ENCODE measurements at places on chromosomes 5 and 9.

GRCh38 chr9:127365461-127365860 lies 31.5 kb upstream of the SLC2A8 start:
- DNase-seq = no peak

DNA sequence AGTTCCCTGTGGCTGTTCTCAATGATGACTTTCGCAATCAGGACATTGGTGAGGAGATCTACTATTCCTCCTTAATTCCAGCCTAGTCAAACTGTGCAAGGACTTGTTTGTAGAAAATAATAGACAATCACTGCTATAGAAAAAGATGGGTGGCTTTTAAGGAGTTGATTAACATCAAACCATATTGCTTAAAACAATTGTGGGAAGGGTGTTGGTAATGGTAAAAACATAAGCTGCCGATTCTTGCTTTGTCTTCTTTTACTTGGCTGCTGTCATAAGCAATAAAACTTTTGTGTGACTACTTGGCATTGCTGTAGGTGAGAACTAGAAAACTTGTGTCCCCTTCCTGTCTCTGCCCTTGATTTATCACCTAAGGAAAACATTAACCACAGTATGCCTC lies 561.2 kb upstream of the SEMA6A start:
- no peak for DNase-seq

- no peak for DNase-seq
Measured at GRCh38 chr9:83512621-83513020, 25.6 kb downstream of the FRMD3 start.

DNA sequence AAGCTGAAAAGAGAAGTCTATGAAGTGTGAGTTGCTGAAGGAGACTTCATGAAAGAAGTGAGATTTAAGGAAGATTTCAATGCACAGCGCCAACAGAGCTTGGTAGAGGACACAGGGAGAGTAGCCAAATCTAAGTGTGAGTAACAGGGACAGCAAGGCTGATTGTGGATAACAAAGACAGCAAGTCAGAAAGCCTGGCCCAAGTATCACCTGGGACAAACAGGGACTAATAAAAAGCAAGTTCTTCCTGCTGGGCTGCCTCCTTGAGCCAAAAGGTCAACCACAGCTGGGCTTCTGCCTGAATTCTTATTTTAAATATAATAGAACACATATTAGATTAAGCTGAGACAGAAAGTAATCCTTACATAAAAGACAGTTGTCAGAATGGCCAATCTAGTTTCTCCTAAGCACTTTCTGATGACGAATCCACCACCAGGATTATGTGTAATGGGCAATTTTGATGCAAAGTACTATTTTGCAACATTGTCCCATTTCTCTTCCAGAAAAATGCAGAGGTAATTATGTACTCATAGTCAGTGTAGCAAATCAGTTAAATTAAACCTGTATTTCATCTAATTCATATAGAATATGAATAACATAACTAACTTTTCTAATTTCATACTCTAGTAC lies 73.8 kb downstream of the MAPKAP1 start:
- no peak for DNase-seq

DNA sequence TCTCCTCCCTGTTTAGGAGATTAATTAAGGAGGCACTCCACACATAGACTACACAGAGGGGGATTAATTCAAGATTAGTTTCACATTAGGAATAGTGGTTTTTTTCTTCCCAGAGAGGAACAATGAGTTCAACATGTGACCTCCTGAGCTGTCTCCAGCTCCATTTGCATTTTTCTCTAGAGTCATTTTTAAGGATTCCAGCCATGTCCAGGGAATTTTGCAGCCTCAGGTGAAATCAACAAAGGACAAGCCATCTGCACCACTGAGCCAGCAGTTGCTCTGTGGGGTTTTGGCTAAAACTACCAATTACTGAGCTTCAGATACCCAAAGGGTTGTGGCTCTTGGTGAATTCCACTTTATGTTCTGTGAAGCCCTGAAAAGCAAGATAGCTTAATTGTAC lies 258.5 kb upstream of the PPP1R2B start:
- DNase-seq = no peak

- no peak for DNase-seq
Measured at GRCh38 chr9:33130961-33131789, 36.0 kb downstream of the B4GALT1 start.

- DNase-seq = no peak
Measured at GRCh38 chr5:134029156-134029555, 24.4 kb upstream of the VDAC1 start.

GRCh38 chr9:105278751-105279150 lies 34.3 kb downstream of the SLC44A1 start:
- no peak for DNase-seq

DNA sequence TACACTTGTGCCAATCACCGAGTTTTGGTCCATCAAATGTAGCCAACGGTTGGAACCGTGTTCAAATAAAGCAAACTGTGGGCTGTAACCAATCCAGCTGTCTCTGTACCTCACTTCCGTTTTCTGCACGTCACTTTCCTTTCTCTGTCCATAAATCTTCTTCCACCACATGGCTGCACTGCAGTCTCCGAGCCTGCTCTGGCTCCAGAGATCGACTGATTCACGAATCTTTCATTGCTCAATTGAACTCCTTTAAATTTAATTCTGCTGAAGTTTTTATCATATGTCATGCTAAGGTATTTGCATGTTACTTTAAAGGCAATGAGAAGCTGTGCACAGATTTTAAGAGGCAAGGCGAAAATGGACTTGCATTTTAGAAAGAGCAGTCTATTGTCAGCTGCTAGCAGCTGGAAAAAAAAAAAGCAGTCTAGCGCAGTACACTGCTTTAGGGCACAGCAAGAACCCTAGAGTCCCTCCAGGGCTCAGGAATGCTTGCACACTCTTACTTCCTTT lies 13.2 kb downstream of the TTC39B start:
- DNase-seq = no peak

GRCh38 chr5:1718669-1719068 lies 81.0 kb downstream of the MRPL36 start:
- no peak for DNase-seq

- DNase-seq = no peak
Measured at GRCh38 chr9:94934816-94935328, 208.4 kb downstream of the AOPEP start.

DNA sequence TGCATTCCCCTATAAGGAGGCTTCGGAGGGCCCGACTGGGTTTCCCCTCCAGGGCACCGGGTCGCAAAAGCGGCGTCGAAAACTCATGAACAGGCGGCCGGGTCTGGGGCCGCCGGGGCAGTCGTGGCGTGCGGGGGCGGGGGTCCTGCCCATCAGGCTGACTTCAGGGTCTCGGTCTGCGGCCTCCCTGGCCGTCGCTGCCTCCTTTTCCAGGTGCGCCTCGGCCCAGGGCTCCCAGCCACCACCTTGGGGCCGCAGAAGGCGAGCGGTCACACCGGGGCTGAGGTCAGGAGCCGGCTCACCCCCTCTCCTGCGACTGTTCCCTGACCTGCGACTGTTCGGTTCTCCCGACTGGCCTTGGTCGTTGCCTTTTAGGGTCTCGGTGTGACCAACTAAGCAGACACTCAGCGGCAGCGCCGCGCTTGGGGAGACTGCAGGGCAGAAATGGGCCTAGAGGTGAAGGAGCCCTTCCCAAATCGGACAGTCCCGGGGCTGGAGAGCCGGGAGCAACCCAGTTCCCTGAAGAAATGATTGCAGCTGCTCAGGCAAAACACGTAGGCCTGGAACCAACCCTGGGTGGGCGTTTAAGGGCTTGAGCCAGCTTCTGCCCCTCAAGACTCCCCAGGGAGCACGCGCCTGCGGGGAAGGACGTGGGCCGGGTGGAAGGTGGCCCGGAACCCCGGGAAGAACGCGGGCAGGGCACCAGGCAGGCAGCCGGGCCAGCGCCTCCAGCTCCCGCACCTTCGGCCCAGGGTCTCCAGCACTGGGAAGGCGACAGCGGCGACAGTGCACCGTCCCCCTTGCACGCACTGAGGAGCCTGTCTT lies 11.2 kb downstream of the IRX2 start:
- no peak for DNase-seq

- no peak for DNase-seq
Measured at GRCh38 chr9:69299826-69300225, 25.2 kb upstream of the ENTREP1 start.

- DNase-seq = no peak
Measured at GRCh38 chr9:133979273-133979920, 12.7 kb downstream of the VAV2 start.

- DNase-seq = no peak
Measured at GRCh38 chr5:72687288-72687687, 129.2 kb upstream of the TNPO1 start.

DNA sequence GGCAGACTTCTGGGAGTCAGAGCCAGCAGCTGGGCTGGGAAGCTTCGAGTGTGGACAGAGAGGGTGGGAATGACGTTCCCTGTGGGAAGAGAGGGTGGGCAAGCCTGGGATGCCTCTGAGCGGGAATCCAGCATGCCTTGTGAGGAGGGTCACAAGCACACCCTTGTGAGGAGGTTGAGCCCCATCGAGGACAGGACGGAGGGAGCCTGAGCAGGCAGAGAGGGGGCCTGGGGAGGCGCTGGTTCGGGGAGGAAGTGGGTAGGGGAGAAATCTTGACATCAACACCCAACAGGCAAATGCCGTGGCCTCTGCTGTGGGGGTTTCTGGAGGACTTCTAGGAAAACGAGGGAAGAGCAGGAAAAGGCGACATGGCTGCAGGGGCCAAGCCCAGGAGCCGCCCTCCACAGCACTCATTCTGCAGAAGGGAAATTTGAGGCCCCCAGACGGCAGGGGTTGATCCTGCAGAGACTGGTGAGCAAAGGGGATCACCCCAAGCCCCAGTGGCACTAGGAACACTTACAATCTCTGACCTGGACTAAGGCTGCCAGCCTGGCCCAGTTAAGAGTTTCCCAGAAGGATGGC lies 1.1 kb upstream of the IL13 start:
- DNase-seq = no peak

DNA sequence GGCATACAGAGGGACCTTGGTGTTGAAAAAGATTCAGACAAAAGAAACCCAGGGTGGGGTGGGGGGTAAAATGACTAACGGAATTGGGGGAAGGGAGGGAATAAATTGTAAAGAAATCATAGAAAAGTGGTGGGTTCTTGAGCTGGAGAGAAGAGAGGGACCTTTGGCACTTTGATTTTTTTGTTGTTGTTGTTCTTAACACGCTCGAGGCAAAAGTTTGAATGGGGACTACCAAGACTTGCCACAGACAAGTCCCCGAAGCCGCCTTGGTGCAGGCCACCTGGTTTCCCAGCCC lies 616 bp downstream of the VCAN start:
- DNase-seq = no peak

DNA sequence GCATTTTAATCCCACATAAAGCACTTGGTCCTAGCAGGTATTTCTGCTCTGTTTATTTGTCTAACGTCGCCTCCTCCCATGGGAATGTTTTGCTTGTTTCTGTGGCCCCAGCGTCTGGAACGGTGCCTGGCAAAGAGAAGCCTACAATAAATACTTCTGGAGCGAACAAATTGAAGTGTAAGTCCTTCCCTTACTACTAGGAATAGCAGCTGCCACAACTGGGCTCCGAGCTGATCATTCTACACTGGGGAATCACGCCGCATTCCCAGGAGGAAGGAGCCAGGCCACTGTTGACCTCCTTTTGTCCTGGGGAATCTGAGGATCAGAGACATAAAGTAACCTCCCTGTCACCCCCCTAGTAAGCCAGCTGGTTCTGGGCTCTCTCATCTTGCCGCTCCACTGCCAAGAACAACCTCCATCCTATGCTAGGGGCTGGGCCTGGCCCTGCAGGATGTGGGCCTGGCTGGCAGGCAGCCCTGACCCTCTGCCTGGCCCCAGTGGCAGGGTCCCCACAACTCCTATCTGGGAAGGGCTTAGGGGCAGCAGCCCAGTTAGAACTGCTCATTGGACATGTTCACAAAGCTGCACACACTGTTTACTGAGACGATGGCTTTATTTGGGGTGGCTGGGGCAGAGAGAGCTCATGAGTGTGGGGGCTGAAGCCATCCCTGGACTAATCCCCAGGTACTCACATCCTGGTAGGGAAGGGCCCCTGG lies 82.8 kb downstream of the GTF3C4 start:
- DNase-seq = no peak

- peak; percentile 2 for DNase-seq
Measured at GRCh38 chr5:75265731-75266130, 29.1 kb upstream of the ANKRD31 start.

DNA sequence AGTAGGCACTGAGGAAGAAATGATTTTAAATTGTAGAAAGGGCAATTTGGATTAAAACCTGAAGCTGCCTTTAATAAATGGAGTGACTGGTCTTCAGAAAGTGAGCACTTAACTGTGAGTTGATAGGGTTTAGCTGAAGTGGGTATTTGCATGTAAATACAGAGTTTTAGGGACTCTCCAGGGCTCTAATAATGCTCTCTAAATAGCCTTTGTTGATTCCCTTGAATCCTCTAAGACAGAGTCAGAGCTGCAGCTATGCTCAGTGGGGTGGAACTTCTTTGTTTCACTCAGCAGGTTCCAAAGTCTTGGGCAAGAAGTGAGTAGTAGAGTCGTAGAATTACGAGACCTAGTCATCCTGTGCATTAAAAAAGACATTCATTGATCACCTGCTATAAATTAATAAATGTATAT lies 21.4 kb downstream of the GLRA1 start:
- DNase-seq = no peak

- DNase-seq = no peak
Measured at GRCh38 chr5:106094204-106094607, 1576.5 kb downstream of the EFNA5 start.

- no peak for DNase-seq
Measured at GRCh38 chr5:67315082-67315989, 118.7 kb upstream of the CD180 start.

- DNase-seq = no peak
Measured at GRCh38 chr5:106014262-106014661, 1656.5 kb downstream of the EFNA5 start.

DNA sequence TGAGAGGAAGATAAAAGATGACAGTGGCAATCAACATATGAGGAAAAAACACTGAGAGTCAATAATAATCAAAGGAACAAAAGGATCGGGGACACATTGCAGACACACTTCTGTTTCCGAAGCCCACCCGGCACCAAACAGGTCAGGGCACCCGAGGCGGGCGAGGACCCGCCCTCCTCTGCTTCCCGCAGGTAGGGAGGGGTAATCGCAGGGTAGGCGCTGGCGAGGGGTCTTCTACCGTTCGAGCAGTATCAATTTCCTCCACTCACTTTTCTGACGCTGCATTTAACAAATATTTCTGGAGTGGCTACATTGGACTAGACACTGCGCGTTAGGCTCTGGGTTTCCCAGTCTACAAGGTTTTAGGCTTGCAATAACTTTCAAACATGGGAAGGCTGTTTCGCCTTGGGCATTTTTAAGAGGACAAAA lies 1.3 kb downstream of the TXN start:
- DNase-seq = no peak

DNA sequence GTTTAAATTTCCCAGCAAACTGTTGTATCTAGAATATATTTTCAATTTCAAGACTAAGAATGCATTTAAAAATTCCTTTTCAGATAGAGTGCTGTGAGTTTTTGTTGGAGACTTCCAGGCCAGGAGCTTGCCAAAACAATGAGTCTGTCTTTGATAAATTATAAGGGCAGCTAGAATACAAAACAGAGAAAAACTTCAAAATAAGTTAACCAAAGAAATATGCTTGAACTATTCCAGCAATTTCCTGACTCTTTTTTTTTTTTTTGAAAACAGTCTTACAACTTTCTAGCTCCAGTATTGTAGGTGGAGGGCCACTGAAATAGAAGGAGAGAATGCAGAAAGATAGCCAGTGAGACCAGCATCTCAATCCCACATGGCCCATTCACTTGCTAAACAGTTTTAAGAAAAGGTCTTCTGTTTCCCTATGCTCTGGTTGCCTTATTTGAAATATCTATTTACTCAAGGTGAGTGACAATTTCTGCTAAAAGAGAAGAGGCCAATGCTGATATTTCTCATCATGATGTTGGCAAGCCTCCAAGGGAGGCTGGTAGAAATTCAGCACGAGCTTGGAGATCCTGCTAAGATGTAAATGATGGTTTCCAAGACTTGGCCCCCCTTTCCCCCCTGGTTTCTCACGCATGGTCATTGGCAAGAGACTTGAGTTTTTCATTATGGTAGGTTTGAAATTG lies 103.2 kb downstream of the USP20 start:
- DNase-seq = no peak
